Transverse colon (tissue), 4 donors: ENCODE measurements at places on chromosomes 12 and 14. TPM values are rescaled to one million over a fixed set of nuclear protein-coding genes. Genes with fewer than 3 reads are reported as not detected.

LRRC10 gene
- not detected for total RNA-seq

SMIM41 gene
- total RNA-seq = 0.64 TPM

- DNase-seq = no peak
Observed at GRCh38 chr14:67575684-67576083, 24.4 kb downstream of the PIGH start.

GRCh38 chr14:29759521-29760340 lies 167.9 kb downstream of the PRKD1 start:
- DNase-seq = no peak

DNA sequence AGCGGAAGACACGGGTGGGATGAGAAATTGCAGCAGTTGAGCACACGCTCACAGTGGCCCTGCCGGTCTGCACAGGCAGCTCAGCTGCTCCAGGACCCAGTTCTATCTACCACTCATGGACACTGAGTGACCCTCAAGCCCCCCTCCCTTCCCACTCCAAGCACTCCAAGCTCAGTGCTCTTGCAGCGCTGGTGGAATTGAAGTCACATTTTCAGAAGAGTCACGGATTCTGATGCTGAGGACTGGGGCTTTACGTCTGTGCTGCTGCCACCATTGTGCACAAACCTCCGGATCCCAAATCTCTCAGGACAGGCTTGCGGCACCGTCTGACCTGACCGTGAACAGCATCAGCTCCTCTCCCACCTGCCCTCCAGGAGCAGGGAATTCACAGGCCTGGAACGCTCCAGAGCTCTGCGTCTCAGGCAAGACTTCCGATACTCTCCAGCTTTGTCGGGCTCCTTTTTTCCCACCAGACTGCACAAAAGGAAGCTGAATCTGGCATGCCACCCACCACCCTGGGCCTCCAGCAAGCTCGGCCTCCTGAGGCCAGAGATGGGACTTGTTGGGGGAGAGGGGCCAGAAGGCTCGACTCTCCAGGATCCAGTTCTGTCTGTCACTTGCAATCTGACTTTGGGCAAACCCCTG lies 213.1 kb upstream of the RTL1 start:
- no peak for DNase-seq
